ENCODE measurements at places on chromosomes 16 and 17.

GRCh38 chr16:74226338-74226954, 70.2 kb upstream of the PSMD7 start:
- DNase-seq: no peak

- DNase-seq: no peak
Measured at GRCh38 chr16:71687861-71688260, 36.6 kb downstream of the PHLPP2 start.

GRCh38 chr16:13435415-13435814, 484.5 kb upstream of the ERCC4 start:
- DNase-seq: no peak

GRCh38 chr16:77430360-77430759, 4.5 kb downstream of the ADAMTS18 start:
- DNase-seq: no peak

GRCh38 chr16:67858500-67858899, 11.0 kb upstream of the CENPT start:
- DNase-seq: no peak

- no peak for DNase-seq
Measured at GRCh38 chr16:89921702-89922476, 1.3 kb upstream of the TUBB3 start.

- DNase-seq: no peak
Measured at GRCh38 chr17:40854175-40854814, 12.7 kb downstream of the KRT12 start.

DNA sequence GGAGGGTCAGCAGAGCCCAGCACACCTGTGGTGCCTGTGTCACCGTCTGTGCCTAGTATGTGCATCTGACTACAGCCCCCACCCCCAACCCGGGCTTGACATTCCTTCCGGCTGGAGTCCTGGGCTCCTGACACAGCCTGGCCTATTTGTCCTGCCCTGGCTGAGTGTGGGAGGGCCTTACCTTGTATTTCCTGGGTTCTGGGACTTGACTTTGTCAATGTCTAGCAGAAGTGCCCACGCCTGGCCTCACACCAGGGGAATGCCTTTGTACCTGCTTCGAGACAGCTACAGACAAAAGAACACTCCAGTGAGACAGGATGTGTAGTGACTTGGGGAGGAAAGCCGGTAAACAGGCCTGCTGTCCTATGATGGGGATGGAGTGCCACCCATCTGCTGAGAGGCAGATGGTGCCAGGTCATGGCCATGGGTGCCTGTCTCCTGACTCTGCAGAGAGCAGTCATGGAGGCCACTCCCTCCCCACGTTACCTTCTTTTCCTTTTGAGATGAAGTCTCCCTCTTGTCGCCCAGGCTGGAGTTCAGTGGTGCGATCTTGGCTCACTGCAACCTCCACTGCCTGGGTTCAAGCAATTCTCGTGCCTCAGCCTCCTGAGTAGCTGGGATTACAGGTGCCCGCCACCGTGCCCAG, 42.8 kb downstream of the TNFRSF13B start:
- DNase-seq: no peak

- DNase-seq: no peak
Measured at GRCh38 chr16:57749101-57749692, 13.6 kb downstream of the KATNB1 start.

DNA sequence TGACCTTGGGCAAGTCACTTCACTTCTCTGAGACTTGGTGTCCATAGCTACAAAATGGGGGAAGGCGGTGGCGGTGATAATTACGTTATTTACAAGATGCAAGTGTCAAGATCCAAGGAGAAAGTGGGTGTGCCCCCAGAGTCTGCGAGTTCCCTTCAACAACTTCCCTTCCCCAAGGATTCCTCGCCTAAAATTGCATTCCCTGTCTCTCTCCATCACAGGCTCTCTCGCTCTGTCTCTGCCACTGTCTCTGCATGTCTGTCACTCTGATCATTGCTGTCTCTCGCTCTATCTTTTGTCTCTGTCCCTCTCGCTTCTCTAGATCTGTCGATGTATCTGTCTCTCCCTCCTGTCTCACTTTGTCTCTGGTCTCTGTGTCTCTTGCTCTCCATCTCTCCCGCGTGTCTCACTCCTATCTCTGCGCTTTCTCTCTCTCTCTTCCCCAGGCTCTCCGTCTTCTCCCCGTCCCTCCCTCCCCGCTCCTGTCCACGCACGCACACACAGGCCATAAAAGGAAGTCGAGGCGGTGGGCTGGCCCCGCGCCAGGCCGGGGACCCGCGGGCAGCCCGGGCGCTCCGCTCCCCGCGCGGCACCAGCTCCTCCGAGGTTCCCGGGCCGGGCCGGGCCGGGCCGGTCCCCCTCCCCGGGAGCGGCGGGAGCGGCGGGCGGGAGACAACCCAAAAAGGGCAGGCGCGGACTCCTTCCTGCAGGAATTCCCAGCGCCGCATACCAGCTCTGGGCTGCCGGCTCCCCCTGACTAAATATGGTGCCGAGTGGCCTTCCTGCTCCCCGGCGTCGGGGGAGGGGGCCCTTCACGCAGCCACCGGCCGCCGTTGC, 1.1 kb upstream of the MYH11 start:
- DNase-seq: no peak

DNA sequence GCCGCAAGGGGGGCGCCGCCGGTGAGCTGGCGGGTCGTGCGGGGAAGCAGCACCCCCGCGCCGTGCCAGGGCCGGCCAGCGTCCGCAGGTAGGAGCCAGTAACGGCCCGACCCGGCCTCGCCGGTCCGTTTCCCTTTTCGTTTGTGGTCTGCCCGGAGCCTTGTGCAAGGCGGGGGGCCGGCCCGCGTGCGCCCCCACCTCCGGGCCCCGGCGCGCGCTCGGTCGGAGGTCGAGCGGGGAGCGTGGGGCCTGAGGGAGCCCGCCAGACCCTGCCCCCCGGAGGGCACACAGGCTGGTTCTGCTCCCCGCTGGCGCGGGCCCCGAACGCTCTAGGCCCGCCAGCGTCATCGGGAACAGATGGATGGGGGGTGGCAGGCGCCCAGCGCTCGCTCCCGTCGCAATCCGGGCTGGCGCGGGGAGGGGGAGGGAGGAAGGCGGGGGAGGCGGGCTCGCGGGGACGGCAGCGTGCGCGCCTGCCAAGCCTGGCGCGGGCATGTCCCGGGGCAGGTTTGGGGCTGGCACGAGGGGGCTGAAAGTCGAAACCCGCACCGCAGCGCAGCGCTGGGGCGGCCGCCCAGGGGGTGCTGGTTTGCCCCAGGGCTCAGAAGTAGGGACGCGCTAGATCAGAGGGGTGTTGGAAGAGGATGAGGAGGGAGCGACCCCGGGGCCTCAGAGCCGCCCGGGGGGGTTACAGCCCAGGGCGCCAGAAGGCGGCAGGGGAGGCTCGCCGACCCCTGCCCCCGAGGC, 1.5 kb upstream of the GSE1 start:
- DNase-seq: peak; percentile 41

DNA sequence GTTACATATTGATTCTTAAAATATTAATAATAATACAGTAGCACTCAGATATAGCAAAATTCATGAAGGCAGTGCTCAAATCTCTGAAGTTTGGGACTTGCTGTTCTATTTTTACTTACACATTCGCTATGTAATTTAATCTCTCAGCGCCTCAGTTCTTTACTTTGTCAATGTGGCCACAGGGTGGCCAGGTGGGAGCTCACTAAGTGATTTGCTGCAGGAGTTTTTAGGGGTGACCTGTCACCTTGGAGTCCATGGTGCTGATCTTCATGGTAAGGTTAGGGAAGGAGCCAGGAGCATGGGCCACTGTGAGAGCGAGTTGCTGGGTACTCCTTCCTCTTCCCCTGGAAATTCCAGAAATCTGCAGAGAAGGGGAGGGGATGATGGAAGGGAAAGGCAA, 28.1 kb downstream of the VWA3A start:
- no peak for DNase-seq

DNA sequence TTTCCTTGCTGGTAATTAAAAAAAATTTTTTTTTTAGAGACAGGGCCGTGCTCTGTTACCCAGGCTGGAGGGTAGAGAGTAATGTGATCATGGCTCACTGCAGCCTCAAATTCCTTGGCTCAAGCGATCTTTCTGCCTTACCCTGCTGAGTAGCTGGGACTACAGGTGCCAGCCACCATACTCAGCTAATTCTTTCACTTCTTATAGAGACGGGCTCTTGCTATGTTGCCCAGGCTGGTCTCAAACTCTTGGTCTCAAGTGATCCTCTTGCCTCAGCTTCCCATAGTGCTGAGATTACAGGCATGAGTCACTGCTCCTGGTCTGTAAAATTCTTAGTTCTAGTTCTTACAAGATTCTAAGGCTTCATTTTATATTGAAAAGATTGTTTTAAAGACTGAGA, 11.1 kb downstream of the SMIM36 start:
- DNase-seq: no peak

DNA sequence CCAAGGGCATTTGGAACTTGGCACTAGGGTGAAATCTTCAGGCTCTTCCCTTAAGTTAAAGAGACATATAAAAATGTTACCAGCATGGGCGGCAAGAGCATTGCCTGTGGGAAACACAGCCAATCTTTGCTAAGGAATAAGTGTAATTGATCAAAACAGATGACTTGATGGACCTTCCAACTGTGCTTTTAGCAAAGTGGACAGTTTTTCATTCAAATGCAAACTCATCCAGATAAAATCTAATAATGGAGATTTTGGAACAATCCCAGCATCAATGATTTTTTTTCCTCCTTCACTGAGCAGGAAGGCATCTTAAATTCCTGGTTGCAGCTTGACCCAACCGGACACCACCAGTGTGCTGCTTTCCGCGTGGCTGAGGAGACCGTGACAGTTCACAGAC, 42.9 kb upstream of the BHLHA9 start:
- no peak for DNase-seq

- DNase-seq: no peak
Measured at GRCh38 chr16:23893986-23894385, 58.2 kb downstream of the PRKCB start.

DNA sequence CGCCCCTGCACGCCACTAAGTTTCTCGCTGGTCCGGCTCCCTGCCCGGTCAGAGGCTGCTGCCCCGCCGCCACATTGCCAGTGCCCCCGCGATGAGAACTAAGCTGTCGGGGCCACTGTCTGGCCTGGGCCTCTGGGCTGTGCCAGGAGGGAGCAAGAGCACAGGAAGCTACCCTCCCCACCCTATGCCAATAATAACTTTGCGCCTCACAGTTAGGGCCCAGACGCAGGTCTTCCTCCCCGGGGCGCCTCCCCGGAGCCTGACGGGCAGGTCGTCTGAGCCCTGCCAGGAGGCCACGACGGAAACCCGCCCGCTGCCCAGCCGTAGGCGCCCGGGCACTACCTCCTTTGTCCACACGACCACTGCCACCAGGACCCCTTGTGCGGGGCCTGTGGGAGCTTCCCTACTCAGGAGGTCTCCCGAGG, 1.5 kb downstream of the ZFPM1 start:
- no peak for DNase-seq

DNA sequence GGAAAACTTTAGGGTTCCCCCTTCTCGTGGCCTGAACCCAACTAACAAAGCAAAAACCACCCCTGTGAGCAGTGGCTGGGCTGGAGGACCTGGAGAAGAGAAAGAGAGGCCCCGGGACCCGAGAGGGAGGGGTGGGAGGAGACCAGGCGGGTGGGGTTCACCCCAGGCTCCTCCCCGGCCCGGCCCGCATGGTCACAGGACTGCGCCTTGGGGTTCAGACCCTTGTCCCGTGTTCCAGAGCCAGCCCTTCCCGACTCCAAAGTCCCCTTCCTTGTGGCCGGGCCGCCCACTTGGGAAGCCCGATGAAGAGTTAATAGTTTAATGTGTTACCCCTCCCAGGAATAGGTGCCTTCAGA, 852 bp downstream of the MARVELD3 start:
- DNase-seq: no peak

- no peak for DNase-seq
Measured at GRCh38 chr17:61400717-61401388, 1.2 kb downstream of the TBX2 start.

DNA sequence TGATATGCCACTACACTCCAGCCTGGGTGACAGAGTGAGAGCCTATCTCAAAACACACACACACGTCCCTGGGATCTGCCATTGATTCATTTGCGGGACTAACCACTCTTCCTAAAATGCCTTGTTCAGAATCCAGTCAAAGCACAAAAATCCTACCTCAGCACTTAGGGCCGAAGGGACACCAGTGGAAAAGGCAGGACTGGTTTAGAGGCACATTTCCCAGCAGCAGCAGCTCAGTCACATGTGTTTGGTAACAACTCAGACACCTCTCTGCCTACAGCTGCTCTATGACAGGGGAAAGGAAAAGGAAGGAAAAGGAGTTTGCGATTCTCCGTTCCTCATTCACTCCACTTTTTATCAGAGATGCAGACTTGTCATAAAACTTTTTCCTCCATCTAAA, 12.2 kb downstream of the KNOP1 start:
- DNase-seq: no peak

DNA sequence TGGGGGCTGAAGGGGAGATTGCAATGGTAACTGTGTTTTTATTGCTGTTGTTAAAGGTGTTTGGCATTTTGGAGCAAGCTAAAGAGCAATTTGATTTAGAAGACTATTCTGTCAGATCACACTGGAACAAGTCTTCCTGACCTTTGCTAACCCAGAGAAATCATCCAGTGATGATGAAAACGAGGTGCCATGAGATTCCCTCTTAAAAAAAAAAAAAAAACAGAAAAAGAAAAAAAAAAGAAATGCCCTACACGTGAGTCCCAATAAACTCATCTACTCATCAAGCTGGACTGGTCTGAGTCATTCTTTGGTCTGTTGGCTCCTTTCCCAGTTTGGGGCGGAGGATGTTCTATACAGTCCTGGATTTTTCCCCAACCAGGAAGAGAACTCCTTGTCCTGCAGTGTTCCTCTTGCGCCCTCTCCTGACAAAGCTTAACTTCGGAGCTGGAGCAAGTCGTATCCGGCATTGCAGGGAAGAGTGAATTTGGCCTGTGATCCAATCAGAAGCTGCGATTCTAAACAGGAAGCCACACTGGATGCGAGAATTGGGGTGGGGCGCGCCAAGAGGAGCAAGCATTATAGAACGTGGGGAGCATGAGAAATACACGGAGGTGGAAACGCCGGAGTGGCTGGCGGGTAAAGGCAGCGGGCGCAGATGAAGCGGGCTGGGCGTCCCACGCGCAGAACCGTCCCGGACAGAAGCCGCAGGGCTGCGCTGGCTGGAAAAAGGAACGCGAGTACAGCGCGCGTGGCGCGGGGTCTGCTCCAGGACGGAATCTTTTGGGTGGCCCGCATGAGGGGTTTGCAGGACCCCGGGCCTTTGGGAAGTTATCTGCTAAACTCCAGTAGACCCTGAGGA, 22.4 kb upstream of the CRYM start:
- peak; percentile 99 for DNase-seq

DNA sequence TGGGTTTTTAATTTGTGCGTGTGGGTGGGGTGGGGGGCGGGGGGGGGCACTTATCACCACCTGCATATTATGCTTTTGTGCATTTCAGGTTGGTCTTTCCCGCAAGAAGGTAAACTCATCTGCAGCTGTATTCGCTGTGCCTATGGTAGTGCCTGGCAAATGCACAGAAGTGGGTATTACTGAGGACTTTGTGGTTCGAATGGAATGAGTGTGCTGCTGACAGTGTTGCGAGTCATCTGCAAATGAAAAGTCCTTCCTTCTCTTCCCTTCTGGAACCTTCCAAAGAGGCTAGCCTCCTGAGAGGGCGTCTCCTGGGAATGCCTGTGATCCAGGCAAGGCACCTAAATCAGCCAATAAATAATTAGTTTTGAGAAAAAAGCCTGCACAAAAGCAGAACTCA, 532.9 kb downstream of the MAF start:
- no peak for DNase-seq

Data from cerebellar nuclear complex (tissue), 1 donor.